ENCODE measurements at places on chromosomes 12 and 14.

DNA sequence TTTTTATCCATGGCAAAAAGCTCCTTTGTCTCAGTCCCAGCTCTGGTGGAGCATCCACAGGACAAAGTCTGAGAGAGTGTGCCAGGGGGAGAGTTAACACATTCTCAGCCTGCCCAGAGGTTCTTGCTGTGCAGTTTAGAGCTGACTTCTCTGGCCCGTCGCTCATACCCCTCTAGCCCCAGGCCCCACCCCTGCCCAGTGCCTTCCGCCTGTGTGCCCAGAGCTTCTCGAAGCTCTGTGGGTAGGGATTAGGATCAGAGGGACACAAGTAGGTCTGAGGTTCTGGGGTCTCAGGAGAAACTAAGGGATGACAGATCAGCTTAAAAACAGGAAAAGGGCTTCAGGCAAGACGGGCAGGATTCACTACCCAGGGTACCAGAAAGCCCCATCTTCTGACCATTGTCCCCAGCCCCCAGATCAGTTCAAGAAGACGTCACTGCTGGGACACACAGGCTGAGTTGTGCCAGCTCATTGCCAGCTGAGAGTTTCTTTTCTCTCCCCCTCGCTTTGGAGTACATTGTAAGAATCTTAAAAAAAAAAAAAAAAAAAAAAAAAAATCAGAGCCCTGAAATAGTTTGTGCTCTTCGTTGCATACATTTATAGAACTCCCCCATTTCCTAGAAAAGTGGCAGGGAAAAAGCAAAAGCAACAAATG lies 127.0 kb downstream of the GCH1 start:
- no peak for DNase-seq

DNA sequence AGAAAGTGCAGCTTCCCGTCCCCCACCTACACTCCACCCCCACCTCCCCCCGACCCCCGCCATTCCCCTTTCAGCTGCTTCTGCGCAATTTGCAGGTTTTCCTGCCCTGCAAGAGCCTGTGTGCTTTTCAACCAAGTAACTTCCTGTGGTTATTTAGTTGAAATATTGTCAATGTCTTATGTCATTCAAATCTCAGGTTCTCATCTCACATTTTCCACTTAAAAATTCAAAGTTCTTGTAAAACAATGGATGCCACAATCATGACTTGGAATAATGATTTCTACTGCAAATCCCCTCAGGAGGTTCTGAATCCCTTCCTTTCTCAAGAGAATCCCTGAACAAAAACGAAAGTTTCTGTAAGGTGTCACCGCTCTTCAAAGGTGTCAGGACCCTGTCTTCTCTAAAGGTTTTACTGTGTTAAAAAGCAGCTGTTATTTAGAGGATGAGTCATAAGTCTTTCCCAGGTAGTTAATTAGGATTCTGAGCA lies 31.6 kb downstream of the WBP11 start:
- DNase-seq = no peak

DNA sequence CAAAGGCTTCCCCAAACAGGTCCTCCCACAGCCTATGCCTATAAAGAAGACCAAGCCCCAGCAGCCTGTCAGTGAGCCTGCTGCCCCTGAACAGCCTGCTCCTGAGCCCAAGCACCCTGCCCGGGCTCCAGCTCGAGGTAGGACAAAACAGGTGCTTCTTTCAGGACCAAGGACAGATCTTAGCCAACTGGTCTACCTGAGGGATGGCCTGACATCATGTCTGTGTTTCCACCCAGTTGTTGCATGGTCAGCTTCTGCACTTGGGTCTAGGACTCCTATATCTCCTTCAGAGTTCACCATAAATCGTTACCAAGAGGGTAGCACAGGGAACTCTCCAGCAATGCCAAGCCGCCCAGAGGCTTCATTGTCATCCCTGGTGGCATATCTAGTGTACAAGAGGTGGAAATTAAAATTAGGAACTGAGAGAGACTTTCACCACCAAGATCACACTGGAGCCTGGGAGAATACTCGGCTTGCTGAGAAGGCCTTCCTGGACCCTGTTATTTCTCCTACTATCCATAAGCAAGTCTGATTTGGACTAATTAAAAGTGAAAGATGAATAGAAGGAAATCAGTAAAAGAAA lies 38.2 kb upstream of the OAS1 start:
- no peak for DNase-seq

- DNase-seq = no peak
These were observed 302.8 kb downstream of the PAWR start for GRCh38 chr12:79388011-79388410.

GRCh38 chr12:19542606-19543005 lies 103.3 kb downstream of the AEBP2 start:
- no peak for DNase-seq
